ENCODE measurements at places on chromosomes 5 and 9. TPM values are rescaled to one million over a fixed set of nuclear protein-coding genes. Genes with fewer than 3 reads are reported as not detected.
A peak's percentile ranks its signal among the peaks of the same experiment; 100 is the strongest.

GRCh38 chr5:65078331-65078730 is 309.6 kb downstream of the CWC27 start:
- DNase-seq, result no peak

CTXN3 gene
- not detected for total RNA-seq

GRCh38 chr5:140153905-140154304 is 21.1 kb upstream of the CYSTM1 start:
- no peak for DNase-seq

DOCK8 gene
- 1.3 TPM for total RNA-seq

- peak; percentile 50 for DNase-seq
Measured at GRCh38 chr5:74166064-74166463, 474.5 kb downstream of the ENC1 start.

DNA sequence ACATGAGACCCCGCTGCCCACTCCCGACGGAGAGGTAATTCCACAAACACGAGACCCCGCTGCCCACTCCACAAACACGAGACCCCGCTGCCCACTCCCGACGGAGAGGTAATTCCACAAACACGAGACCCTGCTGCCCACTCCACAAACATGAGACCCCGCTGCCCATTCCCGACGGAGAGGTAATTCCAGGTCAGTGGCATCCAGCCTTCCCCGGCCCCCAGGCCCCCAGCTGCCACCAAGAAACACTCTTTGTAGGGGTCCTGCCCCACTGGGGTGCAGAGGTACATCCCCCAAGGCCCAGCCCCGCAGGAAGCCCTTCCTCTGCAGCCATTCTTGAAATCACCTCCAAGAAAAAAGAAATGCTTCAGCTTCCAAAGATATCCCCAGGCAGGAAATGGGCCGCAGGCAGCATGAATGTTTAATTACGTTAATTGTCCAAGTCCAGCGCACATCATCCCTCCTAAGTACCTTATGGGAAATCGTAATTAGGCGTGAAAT is 115.9 kb downstream of the ADAMTS2 start:
- no peak for DNase-seq

MYO10 gene
- total RNA-seq, result 42.9 TPM

GRCh38 chr9:94718936-94719335 is 7.6 kb upstream of the AOPEP start:
- no peak for DNase-seq

ENC1 gene
- total RNA-seq, result 66.7 TPM

- DNase-seq, result no peak
Measured at GRCh38 chr9:76634356-76635054, 129.7 kb upstream of the PCA3 start.

GNA14 gene
- 0.23 TPM for total RNA-seq

ATP10B gene
- total RNA-seq, result not detected

DNA sequence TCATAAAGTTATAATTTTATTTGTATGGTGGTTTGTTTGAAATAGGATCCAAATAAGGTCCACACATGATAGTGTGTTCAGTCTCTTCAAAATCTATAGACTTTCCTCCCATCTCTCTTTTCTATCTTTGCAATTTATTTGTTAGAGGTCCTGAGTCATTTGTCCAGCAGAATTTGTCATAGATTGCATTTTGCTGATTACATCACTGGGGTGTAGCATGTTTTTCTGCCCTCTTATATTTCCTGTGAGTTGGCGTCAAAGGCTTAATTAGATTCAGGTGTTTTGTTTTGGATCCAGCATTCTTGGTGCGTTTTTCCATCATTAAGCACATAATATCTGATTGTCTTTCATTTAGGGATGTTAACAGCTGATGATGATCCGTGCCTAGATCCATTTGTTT is 15.0 kb downstream of the CYFIP2 start:
- peak; percentile 19 for DNase-seq

DNA sequence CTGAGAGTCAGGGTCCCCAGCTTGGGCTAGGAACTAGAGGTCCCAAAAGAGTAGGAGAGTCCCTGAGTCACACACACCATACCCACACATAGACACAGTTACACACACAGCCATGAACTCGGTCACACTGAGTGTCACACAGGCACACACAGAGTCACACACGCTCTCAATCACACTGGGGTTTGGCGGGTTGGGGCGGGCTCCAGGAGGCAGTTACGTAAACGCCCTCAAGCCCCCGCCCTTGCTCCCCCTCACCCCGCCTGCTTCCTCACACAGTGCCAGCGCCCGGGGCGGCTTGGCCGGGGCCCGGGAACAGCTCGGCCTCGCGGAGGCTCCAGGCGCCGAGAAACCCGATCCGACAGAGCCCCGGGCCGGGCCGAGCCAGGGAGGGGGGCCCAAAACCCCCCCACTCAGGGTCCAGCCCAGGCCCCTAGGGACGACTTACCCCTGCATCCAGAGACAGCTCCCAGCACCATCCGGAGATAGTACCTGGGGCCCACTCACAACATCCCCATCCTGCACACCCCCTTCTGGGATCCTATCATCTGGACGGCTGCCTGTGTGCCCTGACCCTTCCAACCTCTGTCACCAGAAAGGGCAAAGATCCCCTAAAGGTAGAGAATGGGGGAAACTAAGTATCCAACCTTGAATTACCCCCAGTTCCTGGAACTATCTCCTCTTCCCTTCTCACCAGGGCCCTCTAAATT is 3.5 kb upstream of the CNTFR start:
- peak; percentile 32 for DNase-seq

GRCh38 chr9:94692601-94693000 is 33.9 kb upstream of the AOPEP start:
- no peak for DNase-seq
